ENCODE measurements at places on chromosomes 12 and 14.

- no peak for DNase-seq
Observed at GRCh38 chr14:73249564-73250316, 12.4 kb downstream of the PAPLN start.

- DNase-seq, result no peak
Observed at GRCh38 chr12:9745199-9745598, 12.3 kb upstream of the CLECL1 start.

GRCh38 chr14:68195126-68195525 lies 375.5 kb downstream of the RAD51B start:
- no peak for DNase-seq

GRCh38 chr14:65403231-65403630 lies 9.3 kb upstream of the FUT8 start:
- DNase-seq, result no peak

DNA sequence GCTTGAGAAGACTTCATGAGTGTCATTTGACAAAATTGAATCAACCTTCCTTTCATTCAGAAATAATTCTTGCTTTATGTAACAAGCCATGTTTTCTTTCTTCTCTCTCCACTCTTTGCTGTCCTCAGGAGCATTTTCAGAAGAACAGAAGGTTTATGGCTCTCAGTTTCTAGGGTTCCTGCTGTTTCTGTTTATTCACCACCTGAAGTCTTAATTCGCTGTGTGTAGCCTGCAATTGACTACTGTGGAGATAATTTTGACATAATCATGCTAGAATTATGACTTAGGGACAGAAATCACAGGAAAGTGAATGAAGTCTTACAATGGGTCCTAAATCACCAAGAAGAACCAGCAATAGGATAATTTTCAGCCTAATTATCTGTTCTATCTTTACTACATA lies 7.2 kb upstream of the PLEKHG7 start:
- DNase-seq, result no peak

DNA sequence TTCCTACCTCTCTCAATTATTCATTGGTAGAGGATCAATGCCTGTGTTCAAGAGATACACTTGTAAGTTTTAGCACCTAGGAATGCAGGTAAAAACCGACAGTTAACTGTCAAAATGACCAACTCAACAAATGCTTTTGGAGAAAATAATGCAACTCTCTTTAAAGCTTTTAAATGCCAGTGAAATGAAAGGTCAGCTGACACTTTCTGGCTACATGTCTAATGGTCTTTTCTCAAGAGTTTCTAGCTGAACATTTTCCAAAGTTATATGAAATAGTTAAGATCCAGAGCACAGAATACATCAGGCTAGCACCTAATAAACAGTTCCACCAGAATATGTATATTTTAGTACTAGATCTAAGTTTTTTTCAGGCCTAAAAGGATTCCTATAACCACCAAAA lies 2.0 kb downstream of the CSRNP2 start:
- DNase-seq, result no peak

DNA sequence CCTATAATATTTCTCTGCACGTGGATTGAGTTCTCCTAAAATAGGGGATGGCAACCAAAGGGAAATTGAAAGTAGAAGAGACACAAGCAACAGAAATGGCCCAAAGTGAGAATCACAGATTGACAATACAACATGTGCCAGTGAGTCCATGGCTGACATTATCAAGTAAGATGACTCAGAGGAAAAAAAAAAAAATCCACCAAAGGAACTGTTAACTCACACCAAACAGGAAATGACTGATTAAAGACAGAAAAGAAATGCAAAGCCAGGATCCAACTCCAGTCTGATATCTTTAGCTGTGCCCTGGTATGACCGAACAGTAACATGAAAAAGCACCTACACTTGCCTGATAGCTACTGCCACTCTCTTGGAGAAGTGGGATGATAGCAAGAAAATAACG lies 485.0 kb downstream of the PRKD1 start:
- peak; percentile 43 for DNase-seq
